ENCODE measurements at places on chromosomes 7 and 10.

GRCh38 chr7:147151661-147152060 lies 1035.1 kb downstream of the CNTNAP2 start:
- no peak for DNase-seq

DNA sequence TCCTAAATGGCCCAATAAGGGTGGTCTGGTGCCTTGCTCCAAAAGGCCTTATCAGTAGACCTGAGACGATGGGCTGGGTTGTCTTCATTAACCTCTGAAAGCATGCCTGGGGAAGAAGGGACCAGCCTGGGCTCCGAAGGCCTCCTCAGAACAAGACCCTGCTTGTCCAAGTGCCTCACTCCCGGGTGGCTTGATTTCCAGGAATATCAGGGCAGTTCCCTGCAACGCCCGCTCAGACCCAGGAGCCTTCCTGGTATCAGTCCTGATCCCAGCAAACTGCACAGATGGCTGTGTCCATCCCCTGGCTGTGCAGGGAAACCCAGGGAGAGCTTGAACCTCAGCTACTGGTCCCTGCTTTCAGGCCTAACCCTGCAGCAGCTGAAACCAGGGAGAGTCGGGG lies 49.9 kb upstream of the CUX1 start:
- DNase-seq = no peak

DNA sequence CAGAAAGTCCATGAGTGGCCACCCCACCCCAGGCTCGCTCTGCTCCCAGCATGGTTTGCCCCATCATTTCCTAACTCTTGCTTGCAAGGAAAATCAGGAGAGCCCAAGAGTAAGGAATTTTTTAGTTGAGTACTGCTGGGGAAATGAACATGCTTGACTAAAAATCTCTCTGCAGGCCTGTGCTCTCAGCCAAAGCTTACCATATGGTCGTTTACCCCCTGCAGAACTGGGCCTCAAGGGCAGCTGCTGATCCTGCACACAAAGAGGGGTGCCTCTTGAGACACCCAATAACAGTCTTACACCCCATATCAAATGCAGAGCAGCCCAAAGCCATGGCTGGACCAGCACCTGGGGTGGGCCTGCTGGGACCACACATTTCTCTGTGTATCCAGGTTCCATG lies 183.2 kb downstream of the CXCL12 start:
- no peak for DNase-seq

GRCh38 chr7:8314566-8314965 lies 52.6 kb upstream of the ICA1 start:
- DNase-seq = no peak

GRCh38 chr7:106281585-106282318 lies 3.0 kb downstream of the NAMPT start:
- no peak for DNase-seq

- DNase-seq = peak; percentile 31
Observed at GRCh38 chr7:43758822-43759683, 573 bp downstream of the BLVRA start.

DNA sequence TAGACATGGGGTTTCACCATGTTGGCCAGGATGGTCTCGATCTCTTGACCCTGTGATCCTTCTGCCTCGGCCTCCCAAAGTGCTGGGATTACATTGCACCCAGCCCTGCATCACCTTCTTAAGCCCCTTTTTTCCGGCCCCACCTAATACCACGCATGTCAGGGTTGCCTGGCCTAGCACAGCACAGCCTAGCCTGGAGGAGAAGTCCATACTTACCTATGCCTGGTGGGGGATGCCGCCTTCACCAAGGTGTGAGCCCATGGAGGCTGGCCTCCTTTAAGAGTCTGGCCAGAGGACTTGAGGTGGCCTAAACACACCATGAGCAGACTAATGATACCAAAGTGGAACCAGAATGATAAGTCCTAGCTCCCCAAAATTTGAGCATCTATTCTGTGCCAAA lies 22.0 kb upstream of the CUX1 start:
- no peak for DNase-seq

GRCh38 chr10:11742779-11743298 lies 657 bp downstream of the ECHDC3 start:
- DNase-seq = no peak

DNA sequence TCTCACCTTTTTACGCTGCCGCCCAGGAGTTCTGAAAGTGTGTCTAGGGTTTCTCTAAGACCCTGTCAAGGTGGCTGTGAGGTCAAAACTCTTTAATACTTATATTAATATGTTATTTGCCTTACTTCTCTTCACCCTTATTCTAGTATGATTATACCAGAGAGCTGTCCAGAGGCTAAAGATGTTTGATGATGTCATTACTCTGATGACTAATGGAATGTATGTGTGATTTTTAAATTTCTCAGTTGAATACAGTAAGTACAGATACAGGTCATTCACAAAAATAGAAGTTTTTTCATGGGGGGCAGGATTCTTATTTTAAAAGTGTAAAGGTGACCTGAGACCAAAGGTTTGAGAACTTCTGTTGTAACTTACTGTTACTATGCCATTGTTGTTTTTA lies 150.6 kb upstream of the FOXP2 start:
- DNase-seq = no peak

- no peak for DNase-seq
Observed at GRCh38 chr7:100685631-100686145, 8.4 kb downstream of the GIGYF1 start.

- DNase-seq = no peak
Observed at GRCh38 chr10:118753331-118754228, 1.2 kb downstream of the CACUL1 start.

- DNase-seq = no peak
Observed at GRCh38 chr7:114588506-114588905, 173.9 kb downstream of the FOXP2 start.

DNA sequence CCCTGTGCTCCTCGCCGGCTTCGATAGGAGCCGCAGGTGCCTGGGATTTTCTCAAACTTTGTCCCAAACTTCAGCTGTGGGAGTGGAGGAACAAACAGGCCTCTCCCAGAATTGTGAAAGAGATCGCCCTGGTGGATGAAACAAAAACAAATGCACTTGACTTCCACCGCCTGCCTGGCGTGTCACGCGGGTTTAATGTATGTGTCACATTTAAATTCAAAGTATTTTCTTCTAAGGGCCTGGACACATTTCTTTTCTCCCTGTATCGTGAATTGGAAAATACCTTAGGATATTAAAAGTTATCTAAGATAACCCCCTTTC lies 694 bp upstream of the WASL start:
- peak; percentile 53 for DNase-seq

DNA sequence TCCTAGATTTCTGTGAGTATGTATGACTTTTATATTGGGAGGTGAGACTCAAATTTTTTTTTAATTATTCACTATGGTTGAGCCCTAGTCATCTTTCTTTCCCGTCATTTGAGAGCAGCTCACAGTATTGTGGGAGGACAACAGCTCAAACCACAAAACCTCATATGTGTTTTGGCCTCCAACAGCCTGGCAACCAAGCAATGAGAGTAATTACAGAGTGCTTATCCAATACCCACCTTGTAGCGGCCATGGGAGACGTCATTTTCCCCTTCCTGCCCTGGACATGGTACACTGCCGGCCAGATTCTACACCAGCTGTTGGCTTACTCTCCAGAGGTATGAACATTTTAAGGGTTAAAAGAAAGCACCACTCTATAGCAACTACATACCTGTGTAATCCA lies 49.1 kb downstream of the DOCK4 start:
- no peak for DNase-seq

DNA sequence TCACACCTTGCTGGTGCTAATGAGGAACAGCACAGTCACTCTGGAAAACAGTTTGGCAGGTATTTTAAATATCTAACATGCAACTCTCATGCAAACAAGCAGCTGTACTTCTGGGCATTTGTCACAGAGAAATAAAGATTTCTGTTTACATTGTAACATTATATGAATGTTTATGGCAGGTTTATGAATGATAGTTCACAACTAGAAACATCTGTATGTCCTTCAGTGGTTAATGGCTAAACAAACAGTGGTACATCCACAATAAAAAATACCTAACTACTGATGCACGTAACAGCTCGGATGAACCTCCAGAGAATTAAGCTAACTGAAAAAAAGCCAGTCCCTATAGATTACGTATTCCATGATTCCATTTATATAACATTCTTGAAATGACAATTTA lies 109.6 kb downstream of the GPR37 start:
- DNase-seq = no peak

DNA sequence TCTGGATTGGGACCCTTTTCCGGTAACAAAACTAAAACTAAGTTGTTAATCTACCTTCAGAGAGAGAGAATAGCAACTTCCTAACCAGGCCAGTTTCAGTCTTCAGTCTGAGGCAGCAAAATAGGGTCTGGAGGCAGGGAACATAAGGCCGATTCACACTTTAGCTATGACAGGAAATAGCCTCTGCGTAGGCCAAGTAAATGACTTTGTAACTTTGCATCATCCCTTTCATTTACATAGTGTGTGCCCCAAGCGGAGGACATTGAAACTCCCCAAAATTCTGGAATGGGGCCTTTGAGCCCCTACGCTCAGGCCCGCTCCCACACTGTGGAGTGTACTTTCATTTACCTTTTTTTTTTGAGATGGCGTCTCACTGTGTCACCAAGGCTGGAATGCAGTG lies 1.7 kb upstream of the UPP1 start:
- DNase-seq = no peak

- no peak for DNase-seq
Observed at GRCh38 chr10:132681858-132682755, 103.8 kb downstream of the NKX6-2 start.

- DNase-seq = no peak
Observed at GRCh38 chr10:75424571-75424970, 6.9 kb upstream of the LRMDA start.

DNA sequence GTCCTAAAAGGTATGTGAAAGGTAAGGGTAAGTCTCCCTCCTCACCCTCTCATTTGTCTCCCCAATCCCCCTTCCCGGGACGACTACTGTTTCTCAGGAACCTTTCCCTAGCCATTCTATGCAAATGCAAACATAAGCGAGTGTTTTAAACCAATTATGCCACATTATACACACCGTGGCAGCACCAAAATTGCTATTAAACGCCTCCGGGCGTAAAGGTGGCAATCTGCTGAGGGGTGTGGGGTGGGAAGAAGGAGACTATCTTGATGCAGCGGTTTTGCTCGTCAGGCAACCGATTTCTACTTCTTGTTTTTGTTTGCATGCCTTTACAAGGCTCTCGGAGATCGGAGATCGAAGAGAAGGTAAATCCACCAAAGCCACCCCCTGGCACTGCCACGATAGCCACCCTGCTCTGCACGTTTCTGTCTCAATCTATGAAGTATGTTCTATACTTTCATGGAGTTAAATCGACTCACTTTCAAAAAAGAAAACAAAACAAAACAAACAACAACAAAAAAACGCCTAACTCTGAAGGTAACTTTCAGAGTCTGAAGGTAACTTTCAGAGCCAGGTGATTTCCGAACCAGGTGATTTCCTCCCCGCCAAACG lies 46.0 kb upstream of the CDK1 start:
- DNase-seq = no peak

GRCh38 chr10:117411479-117412399 lies 36.5 kb upstream of the PDZD8 start:
- DNase-seq = no peak

DNA sequence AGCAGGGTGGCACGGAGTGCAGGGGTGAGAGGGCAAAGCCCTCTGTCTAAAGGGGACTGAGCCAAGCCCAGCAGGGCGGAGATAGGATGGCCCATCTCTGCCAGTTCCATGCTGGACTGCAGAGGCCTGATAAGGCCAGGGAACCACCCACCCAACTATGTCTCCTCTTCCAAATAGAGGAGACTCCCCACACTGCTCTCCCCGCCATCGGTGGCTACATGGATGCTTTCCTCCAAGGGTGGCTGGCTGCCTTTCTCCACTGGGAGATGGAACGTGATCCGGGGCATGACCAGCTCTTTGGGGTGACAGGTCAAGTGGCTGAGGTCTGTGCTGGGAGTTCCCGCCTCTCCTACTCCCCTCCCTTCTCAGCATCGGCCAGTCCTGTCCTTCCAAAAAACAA lies 58.1 kb upstream of the MXI1 start:
- DNase-seq = no peak

DNA sequence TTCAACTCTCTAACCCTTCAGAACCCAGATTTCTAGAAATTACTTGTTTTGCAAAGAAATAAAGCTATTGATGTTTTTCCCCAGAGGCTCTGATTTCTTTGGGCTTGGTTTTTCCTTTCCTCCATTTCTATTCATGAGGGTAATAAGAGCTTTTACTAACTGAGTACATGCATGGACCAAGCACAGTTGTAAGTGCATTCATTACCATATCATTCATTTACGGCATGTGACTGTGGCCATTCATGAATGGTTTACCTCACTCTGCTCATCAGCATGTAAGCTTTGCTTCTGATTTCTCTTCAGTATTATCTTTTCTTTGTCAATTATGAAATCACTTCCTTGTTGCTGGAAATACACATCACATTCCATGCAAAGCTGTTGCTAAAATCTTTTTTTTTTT lies 42.4 kb downstream of the LAMB4 start:
- no peak for DNase-seq

DNA sequence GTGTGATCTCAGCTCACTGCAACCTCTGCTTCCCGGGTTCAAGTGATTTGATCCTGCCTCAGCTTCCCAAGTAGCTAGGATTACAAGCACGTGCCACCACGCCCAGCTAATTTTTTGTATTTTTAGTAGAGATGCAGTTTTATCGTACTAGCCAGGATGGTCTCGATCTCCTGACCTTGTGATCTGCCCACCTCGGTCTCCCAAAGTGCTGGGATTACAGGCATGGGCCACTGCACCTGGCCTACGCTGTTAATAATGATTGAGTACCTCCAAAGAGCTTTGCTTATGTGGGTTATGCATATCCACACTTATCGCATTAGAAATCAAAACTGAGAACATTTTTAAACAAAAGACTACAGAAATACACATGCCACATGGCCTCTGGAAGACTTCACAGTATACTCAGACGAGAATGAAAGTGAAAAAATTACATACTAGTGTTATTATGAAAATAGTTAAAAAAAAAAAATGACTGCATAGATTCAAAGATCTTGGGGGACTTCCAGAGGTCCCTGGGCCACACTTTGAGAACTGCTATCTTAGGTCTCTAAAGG lies 25.4 kb downstream of the RPP38 start:
- DNase-seq = no peak

- no peak for DNase-seq
Observed at GRCh38 chr7:68828575-68828974, 769.7 kb upstream of the AUTS2 start.

Data from activated CD4-positive, alpha-beta T cell treated with anti-CD3 and anti-CD28 coated beads, Interleukin-2, amount 50 U/mL, for 48 hours (primary cell).